ENCODE measurements at places on chromosomes 7 and 10.

- no peak for DNase-seq
These were observed 132.5 kb downstream of the PON1 start for GRCh38 chr7:95191795-95192194.

- DNase-seq = no peak
These were observed 9.1 kb upstream of the TOMM7 start for GRCh38 chr7:22831602-22832305.

- no peak for DNase-seq
These were observed 185.7 kb downstream of the STK31 start for GRCh38 chr7:23895666-23896096.

DNA sequence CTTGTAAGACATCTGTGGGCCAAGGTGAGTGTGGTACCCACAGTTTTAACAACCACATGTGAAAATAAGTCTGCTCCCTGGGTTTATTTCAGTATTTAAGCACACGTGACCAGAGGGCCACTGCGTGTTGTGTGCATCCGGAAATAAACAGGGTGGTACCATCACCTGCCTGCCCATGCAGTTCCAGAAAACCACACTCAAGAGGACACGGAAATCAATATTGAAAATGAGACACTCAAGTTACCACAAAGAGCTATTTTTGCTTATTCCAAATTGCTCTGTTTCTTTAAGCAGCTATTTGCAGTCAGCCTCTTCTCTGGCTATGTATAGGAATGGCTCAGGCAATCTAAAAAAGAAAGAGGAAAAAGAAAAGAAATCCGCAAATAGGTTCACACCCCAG lies 71.8 kb upstream of the LOXL4 start:
- DNase-seq = no peak
